ENCODE measurements at places on chromosomes 5 and 9.

GRCh38 chr5:119919279-119919678 is 289.9 kb downstream of the FAM170A start:
- DNase-seq, result no peak

GRCh38 chr9:130196643-130197042 is 24.4 kb downstream of the NCS1 start:
- peak; percentile 80 for DNase-seq

DNA sequence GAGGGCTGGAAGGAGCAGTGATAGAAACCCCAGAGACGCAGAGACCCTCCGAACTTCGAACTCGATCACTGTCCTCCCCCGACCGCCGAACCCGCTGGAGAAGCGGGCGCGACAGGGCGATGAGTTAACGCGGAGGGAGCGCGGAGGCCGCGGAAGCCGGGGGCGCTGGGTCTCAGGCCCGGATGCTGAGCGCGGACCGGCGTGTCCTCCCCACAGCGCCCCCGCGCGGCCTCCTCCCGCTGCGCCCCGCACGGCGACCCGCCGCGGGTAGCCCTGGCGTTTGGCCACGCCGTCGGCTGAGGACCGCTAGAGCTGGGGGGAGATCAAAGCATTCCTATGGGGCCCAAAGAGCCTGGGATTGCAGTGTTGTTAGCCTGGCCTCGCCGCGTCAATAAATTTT is 7.7 kb upstream of the DMRT2 start:
- DNase-seq, result no peak

- peak; percentile 60 for DNase-seq
These were observed 18.2 kb downstream of the SLC9A3 start for GRCh38 chr5:505951-506525.

DNA sequence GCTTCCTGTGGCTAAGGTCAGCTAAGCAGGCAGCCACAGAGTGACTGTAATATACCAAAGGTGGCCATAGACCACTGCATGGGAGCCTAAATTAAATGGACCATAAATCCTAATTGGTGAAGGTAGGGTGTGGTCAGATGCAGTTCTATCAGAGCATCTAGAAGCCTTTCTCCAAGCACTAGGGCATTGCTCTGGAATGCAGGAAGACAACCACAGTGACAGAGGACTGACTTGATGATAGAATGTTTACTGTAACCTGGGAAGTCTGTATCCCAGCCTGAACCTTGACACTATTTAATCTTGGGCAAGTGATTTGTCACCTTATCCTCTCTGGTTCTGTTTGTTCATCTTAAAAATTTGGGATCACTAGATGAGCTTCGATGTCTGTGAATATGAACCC is 2.3 kb downstream of the FBXO38 start:
- DNase-seq, result no peak

DNA sequence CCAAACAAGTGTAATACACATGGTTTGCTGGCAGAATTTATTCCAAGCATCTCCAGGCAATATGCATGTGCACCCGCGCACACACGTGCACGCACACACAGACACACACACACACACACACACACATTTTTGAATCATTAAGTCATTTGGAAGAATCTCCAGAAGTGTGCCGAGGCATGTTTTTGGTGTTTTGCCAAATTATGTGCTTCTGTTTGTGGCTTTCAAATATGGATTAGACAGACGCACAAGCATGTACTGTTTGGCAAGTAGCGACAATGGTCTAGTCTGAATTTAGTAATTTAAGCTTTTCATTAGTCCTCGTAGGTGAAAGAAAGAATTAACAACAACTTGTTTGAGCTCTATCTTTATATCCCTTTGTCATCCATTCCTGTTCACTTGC is 36.7 kb downstream of the NFIB start:
- DNase-seq, result no peak

DNA sequence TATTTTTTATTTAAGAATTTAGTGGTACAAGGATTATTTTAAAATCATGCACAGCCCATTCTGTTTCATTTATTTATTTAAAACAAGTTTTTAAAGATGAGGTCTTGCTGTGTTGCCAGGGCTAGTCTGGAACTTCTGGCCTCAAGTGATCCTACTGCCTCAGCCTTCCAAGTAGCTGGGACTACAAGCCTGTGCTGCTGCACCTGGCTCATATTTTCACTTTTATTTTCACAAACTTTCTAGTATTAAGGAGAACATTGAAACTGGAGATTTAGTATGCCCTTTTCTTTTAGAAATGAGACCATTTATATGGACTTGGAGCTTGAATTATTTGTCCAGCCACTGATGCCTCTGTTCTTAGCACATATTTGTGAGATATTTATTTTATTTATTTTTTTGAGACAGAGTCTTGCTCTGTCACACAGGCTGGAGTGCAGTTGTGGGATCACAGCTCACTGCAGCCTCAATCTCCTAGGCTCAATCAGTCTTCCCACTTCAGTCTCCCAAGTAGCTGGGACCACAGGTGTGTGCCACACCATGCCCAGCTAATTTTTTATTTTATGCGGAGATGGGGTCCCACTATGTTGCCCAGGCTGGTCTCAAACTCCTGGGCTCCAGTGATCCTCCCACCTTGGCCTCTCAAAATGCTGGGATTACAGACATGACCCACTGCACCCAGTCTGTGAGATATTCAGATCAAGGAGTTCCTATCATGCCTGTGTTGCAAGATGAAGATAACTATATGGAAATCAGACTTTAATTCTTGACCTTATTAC is 7.4 kb downstream of the DMXL1 start:
- no peak for DNase-seq

GRCh38 chr5:16995372-16995771 is 59.3 kb upstream of the MYO10 start:
- DNase-seq, result no peak

DNA sequence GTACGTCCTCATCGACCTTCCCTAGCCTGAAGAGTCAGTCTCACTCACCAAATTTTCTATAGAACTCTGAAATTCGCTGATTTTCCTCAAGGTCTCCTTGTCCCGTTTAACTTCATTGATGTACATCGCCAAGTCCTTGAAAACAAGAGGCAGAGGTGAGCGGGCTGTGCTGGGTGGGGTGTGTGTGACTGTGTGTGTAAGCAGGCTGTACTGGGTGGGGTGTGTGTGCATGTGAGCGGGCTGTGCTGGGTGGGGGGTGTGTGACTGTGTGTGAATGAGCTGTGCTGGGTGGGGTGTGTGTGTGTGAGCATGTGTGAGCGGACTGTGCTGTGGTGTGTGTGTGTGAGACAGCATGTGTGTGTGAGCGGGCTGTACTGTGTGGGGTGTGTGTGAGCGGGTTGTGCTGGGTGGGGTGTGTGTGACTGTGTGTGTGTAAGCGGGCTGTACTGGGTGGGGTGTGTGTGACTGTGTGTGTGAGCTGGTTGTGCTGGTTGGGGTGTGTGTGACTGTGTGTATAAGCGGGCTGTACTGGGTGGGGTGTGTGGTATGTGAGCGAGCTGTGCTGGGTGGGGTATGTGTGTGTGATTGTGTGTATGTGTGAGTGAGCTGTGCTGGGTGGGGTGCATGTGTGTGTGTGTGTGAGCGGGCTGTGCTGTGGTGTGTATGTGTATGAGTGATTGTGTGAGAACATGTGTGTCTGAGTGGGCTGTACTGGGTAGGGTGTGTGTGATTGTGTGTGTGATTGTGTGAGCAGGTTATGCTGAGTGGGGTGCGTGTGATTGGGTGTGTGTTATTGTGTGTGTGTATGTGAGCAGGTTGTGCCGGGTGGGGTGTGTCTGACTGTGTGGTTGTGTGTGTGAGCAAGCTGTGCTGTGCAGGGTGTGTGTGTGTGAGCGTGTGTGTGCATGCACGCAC is 53.8 kb upstream of the SARDH start:
- DNase-seq, result no peak

- DNase-seq, result no peak
These were observed 430.6 kb downstream of the NR2F1-AS1 start for GRCh38 chr5:93150311-93151012.

DNA sequence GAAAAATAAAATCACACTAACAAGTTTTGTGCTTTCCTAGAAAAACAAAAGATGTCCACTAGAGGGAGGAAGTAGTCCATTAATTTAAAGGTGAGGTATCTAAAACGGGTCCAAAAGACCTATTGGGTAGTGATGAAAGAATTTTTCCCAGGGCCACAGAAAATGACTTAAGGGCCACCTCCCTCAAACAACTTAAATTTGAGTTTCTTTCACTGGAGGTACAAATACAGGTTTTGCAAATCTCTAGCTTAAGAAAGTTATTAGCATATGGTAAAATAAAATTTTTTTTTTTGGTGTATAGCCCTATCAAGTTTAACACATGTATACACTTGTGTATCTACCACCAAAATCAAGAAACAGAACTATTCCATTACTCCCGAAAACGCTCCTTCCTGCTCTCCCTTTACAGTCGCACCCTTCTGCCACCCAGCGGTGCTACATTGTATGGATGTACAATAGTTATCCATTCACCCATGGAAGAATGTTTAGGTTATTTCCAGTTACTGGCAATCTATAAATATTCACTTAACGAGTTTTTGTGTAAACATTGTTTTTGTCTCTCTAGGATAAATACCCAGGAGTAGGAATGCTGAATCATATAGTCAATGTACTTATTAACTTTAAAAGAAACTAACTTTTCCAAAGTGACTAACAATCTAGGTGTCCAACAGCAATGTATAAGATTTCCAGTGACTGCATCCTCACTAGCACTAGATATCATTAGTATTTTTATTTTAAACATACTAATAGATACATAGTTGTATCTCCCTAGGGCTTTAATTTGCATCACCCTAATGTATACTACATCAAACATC is 21.9 kb downstream of the DEPDC1B start:
- DNase-seq, result peak; percentile 8

DNA sequence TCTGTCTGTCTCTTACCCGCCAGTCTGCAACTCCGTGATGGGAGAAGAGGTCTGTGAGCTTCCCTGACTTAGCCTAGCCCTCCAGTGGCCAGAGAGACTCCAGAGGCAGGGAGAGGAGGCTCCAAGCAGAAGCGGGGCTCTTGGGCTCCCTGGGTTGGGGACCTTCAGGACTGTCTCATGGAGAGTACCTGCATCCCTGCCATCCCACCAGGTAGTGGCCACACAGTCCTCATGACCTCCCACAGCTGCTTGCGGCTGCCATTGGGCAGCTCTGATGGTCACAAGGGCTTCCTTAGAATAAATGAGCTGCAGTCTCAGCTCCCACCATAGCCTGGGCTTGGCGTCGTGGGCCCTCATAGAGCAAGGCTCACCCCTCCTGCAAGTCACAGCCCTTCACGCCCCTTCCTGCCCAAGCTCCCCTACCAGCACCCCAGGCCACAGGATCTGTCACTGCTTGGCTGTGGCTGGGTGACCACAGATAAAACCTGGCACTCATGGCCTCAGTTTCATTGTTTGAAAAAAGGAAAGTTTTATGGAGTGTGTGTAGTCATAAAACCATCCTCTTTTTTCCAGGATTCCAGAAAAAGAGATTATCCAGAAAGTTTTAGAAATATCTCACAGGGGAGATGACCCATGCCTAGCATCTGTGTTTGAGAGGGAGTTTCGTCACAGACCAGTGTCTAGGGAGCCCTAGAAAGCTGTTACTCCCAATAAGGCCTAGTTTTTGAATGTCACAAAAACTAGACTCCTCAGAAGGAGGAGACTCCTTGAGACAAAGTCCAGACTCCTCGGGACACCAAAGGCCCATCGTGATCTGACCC is 48.4 kb downstream of the PPARGC1B start:
- DNase-seq, result no peak

GRCh38 chr5:97923997-97924396 is 741.0 kb upstream of the RIOK2 start:
- no peak for DNase-seq

DNA sequence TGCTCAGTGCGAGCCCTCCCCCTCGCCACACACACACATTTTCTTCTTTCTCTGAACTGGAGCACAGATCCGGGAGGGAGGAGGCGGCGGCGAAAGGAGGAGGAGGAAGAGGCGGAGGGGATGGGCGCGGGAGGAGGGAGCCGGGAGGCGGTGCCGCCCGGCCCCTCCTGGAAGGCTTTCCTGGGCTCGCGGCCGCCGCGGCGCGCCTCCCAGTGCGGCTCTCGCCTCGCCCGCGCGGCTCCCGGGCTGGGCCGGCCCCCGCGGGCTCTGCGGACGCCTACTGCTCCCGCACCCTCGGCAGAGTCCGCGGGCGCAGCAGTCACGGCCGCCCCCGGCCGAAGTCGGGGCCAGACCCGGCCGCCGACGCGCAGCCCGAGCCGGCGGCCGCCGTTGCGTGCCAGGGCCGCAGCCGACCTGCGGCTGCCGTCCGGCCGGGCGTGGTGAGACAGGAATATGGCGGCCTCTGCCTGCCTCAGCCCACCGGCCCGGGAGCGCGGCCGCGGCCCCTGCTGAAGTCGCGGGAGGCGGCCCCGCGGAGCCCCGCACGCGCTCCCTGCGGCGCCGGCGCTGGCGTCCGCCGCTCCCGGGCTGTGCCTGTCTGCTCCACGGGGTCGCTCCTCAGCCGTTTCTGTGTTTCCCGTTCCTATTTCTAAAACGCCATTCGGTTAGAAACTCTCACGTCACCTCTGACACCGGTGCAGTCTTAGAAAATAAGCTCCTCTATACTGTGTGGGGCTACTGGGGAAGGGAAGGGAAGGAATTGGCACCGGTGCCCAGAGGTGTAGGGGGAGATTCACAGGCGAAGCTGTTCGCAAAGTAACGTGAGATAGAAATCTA is 500 bp upstream of the GNAQ start:
- DNase-seq, result peak; percentile 91

- no peak for DNase-seq
These were observed 9.7 kb upstream of the MEF2C start for GRCh38 chr5:88892669-88893068.

DNA sequence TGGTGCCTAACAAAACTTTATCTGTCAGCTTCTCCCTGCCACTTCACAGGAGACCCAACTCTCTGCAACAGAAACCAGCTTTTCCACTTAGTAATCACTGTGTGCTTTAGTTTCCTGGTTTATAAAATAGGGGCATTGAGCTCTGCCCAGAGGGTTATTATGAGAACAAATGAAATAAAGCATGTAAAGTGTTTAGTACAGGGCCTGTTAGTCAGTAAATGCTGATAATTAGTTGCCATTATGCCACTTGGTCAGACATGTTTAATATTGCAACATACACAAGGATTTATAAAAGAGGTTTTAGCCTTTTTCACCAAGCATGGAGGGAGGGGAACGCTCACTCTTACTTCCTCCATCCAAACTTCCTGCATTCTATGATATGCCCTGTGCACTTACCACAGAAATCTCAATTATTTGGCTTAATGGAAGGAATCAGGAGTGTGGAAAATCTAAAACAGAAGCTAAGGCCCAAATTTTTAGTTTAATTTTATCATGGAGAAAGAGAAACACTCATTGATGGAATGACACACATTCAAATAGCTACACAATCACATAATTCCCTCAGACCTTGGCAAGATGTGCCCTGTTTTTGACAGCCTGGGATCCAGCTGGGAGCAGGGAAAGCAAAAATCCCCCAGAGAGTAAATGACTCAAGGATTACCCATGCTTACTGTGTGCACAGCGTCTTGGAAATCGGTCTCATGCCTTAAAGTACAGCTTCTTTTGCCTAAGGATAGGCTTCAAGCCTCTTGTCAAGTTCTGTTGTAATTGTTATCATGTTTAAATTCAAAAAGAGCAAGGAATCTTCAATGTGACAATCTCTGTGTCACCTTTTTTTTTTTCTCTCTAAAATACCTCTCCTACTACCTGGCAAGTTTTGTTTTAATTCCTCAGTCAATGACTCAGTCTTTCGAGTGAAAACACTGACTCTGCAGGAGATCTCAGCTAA is 34.0 kb downstream of the ZNF474 start:
- no peak for DNase-seq

Data from NCI-H2081 (cell line).